ENCODE measurements at places on chromosomes 3 and 15.

DNA sequence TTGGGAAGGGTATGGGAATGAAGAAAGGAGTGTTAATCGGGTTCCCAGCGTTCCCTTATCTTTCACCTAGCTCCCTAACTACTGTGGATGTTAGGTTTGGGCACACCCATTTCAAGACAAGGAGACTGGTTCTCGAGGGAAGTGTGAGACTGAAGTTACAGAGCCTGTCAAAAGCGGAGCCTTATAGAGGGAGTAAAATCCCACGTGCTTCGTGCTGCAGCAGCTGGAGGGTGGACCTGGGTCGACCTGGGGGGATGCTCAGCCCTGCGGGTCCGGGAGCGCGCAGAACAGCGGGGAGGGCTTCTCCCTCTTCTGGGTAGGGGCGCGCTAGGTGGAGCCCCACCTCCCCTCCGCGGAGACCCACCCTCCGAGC is 314 bp upstream of the TMED3 start:
- DNase-seq: no peak

- no peak for DNase-seq
Measured at GRCh38 chr3:126113733-126114442, 30.0 kb upstream of the SLC41A3 start.

GRCh38 chr3:113546414-113546893 is 14.1 kb downstream of the SIDT1 start:
- no peak for DNase-seq

DNA sequence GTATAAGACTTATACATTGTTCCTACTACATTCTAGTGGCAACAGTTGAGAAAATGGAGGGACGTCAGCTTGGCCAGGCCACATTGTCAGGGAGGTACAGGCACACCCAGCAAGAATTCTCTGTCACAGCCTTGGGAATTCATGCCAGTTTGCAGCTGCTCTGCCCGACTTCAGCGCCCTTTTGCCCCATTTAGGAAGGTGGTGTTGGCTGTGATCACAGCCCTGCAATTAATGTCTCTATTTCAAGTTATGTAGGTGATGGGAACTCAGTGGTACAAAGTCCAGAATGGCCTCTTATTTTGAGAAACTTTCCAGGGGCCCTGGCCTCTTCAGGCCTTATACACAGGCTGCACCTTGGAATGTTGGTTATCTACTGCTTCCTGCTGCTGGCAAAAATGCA is 26.7 kb downstream of the AMOTL2 start:
- no peak for DNase-seq

GRCh38 chr15:70523192-70523591 is 240.2 kb downstream of the UACA start:
- DNase-seq: no peak

GRCh38 chr15:64131547-64131946 is 20.0 kb upstream of the SNX22 start:
- no peak for DNase-seq

Data from kidney tubule cell (primary cell).